ENCODE measurements at places on chromosomes 2 and 18.

DNA sequence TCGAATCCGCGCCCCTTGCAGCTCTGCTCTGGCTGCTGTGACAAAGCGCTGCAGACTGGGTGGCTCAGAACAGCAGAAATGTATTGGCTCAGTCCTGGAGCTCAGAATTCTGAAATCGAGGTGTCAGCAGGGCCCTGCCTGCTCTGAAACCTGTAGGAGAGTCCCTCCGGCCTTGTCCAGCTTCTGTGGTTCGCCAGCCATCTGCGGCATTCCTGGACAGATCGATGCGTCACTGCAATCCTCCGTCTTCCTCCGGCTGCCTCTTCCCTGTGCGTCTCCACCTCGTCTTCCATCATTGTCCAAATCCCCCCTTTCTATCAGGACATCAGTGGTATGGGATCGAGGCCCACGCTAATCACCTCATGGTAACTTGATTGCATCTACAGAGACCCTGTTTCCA is 115.2 kb downstream of the RNF144A start:
- DNase-seq = no peak

GRCh38 chr2:180873219-180873618 is 107.2 kb upstream of the UBE2E3 start:
- no peak for DNase-seq

DNA sequence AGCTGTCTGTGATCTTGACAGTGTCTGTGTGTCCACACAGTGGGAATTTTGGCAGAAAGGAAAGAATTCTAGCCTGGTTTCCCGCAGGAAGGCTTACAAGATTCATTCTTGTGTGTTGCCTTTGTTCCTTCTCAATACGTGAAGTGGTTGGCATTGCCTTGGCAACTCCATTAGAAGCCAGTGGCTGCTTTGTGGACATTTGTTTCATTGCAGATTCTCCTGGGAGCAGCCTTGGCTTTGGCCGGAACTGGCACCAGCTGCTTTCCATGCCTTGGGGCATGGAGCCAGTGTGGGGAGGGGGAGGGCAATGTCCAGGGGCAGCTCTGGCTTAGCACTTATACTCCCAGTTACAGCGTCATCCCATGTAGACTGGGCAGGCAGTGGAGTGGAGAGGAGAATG is 39.4 kb downstream of the KIF5C start:
- no peak for DNase-seq

DNA sequence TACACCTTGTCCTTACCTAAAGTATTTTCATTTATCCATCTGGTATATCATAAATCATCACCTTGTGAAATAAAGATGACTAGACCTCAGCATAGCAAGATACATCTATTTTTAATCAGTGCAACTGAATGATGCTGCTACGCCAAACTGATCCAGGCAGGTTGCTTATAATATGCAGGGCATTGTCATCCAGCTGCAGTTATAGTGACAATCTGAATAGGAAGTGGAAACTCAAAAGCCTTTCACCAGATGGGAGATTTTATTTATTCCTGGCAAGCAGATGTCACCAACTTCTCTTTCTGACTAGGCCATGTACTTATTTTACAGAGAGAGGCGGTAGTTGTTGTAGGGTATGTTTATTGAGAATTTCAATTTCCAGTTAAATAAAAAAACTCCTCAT is 747.3 kb downstream of the ADCYAP1 start:
- no peak for DNase-seq

- DNase-seq = no peak
These were observed 815.3 kb downstream of the RNF144A start for GRCh38 chr2:7732497-7732896.

- no peak for DNase-seq
These were observed 2.3 kb upstream of the MAL start for GRCh38 chr2:95023222-95023597.

DNA sequence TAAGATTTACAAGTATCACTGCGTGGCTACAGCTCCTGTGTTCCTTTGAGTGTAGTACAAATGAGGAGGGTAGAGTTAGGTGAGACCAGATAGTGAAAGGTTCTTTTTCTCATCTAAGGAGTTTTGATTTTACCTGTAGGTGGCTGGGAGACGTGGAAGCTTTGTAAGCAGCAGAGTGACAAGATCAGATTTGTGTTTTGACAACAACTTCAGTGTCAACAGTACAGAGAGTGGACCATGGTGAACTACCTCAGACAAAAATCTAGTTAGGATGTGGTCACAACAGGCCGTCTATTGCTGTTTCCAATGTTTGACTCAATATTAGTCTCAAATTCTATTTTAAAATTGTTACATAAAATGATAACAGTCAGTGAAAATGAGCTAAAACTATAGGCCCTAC is 20.3 kb upstream of the UGP2 start:
- DNase-seq = no peak

DNA sequence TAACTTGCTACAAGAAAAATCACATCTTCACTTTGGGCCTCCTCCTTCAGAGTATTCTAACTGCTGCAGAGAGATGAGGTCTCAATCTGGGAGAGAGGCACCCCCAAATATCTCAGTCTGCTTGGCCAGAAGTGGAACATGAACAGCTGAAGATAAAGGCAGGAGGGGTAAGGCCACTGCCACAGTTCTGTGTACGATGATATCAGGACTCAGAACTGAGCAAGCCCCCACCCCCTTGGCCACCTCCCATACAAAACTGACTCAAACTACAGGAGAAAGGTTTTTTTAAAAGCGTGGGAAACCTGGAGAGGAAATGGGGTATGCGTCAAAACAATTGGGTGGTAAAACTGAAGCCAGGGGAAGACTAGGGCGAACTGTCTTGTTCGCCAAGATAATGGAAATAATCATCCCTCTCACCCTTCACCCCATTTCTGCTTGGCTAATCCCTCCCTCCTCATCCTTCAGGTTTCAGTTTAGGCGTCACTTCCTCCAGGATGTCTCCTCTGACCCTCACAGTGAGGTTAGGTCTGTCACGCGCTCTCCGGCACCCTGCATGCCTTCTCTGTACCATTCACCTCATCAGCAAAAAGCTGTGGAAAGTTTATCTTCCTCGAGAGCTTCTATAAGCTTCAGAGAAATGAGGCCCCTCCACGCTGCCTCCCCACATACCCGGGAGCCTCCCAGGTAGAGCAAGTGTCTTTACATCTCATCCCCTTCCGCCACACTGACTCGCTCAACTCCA is 64.4 kb downstream of the SFXN5 start:
- no peak for DNase-seq

DNA sequence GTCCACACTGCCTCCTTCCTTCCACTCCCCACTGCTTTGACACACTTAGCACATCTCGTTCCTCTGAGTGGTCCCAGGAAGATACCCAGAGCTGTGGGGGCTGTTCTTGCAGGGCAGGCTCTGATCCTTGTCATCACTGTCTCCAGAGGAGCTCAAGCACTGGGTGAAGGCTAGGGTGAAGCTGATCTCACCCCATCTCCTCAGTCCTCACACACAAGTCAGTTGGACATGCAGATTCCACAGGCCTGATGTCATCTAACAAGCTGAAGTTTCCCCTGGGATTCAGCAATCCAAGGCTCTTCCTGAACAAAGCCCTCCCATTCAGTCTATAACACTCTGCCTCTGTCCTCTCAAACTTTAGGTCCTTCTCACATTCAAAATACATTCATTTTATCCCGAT is 90.6 kb upstream of the RAB6C start:
- peak; percentile 27 for DNase-seq

- no peak for DNase-seq
These were observed 32.5 kb downstream of the R3HDM1 start for GRCh38 chr2:135563793-135564192.

GRCh38 chr2:142681952-142682351 is 195.5 kb upstream of the KYNU start:
- no peak for DNase-seq

GRCh38 chr2:189037518-189037917 is 63.3 kb downstream of the COL3A1 start:
- peak; percentile 71 for DNase-seq

DNA sequence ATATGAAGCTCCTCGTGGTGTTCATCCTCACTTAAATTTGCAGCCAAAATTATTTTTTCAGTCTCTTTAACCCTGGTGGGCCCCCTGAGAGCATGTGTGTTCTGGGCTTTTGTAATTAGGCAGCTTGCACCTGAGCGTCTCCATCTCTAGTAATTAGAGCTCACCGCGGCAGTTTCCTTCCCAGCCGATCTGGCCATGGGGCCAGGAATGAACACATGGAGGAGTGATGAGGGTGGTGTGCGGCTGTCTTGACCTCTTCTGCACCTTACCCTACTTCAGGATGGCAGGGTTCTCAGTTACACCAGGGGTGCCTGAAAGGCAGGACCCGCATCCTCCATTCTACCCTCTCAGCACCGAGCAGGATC is 98.5 kb downstream of the AFF3 start:
- DNase-seq = no peak

- DNase-seq = no peak
These were observed 417.4 kb downstream of the TNS1 start for GRCh38 chr2:217585362-217585761.

- DNase-seq = no peak
These were observed 7.1 kb downstream of the TIA1 start for GRCh38 chr2:70241340-70241739.

DNA sequence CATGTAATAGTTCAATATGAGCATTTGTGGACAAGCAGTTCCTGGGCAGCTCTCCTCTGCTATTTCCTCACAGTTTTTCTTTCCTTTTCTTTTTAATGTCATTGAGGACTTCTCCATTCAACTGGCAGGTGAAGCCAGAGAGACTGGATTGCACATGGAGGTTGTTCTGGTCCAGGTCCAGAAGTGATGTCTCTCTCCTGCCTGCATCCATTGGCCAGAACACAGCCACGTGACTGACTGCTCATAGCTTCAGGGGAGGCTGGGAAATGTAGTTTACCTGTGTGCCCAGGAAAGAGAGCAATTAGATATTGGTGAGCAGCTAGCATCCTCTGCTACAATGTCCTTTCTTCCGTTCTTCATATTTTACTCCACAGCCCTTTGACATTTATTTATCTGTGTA is 20.2 kb upstream of the ADAM23 start:
- DNase-seq = no peak

GRCh38 chr2:188610827-188611226 is 319.2 kb downstream of the GULP1 start:
- DNase-seq = peak; percentile 95

DNA sequence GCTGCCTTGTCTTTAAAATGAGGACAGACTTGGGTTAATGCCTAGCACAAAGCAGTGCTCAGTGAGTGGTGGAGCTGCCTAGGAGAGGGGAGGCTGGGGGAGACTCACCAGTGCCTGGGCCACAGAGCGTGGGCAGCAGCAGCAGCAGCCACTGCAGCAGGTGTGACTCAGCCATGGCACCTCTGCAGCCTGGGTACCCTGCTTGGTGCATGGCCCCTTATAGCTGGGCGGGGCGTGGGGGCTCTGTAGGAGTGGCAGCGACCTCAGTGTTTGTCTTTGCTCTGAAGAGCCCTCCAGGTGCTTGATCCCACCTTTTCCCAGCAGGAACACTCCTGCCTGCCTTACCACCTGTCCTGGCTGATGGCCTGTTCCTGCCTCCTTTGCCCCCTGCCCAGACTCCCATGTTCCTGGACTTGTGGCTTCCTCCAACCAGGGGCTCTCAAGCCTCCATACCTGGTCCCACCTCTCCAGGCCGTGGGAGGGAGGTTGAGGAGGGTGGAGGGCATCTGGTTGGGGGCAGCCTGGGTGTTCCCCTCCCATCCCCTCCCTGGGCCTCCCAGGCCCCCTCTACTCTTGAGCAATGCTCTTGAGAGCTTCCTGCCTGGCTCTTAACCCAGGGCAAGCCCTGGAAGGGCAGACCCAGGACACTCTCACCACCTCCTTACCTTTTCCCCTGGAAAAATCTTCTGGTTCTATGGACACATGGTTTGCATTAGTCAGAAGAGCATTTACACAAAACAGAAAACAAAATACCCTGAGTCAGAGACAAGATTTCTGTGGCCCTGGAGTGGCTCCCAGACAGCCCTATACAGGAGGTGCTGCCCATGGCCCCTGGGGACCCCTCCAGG is at the start of gene SFTPB:
SFTPB (minus strand) TSS at position 191 of the 848 bp plus-strand sequence; CDS start at position 175, 16 bp downstream.
- DNase-seq = no peak

- DNase-seq = no peak
These were observed 168.4 kb upstream of the PKDCC start for GRCh38 chr2:41879235-41879916.

- no peak for DNase-seq
These were observed 251.7 kb downstream of the LRRTM4 start for GRCh38 chr2:77270433-77270832.

GRCh38 chr18:35707674-35708073 is 126.1 kb downstream of the GALNT1 start:
- DNase-seq = no peak

DNA sequence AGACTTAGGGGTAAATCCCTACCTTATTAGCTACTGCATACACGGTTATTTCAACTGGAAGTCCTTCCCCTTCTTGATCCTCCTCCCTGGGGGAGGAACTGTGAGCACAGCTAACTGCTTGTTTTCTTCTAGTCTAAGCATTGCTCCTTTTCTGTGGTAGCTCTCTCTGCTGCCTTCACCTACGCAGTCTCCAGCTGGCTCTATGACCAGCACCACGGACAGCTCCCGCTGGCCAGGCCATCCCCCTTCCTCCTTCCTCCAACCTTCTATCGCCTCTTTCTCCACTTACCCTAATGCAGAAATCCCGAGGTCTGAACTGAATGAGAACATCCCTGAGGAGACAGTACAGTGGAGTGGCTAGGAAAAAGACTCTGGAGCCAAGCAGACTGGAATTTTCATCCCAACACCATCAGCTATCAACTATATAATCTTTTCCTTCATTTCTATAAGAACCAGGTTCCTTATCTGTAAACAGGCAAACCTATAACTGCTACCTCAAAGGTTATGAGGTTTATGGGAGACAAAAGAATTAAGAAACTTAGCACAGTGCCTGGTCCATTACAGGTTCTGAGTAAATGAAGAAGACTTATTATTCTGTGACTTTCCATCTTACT is 4.7 kb upstream of the CFAP65 start:
- peak; percentile 45 for DNase-seq

- DNase-seq = no peak
These were observed 127.0 kb upstream of the AGAP1 start for GRCh38 chr2:235366807-235367206.

GRCh38 chr2:19893520-19894133 is 8.2 kb downstream of the TTC32 start:
- DNase-seq = no peak

DNA sequence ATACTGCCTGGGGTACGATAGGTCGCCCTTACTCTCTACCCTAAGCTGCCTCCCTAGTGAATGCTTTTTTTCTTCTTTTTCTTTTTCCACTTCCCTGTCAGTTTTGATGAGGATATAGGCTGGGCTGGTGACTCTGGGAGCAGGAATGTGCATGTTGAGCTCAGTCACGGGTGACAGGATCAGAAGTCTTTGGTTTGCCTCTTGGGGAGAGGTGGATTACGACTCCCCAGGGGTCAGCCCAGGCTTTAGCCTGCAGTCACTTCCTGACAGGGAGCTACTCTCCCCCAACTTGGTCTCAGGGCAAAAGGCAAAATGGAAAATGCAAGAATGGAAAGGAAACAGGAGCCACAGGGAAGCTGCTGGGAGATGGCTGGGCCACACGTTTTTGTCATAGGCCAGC is 57.3 kb downstream of the THNSL2 start:
- no peak for DNase-seq

- peak; percentile 2 for DNase-seq
These were observed 41.9 kb upstream of the SCN9A start for GRCh38 chr2:166417669-166418068.

All from umbilical cord (tissue), 2 donors.